CD4-positive, alpha-beta T cell treated with Interleukin-12 subunit alpha and Interleukin-12 subunit beta, for 1 hour (primary cell): ENCODE measurements at places on chromosomes 5 and 9.

- DNase-seq: peak; percentile 48
Observed at GRCh38 chr9:128103589-128103962, 24.0 kb downstream of the PTGES2 start.

GRCh38 chr9:115978659-115979096 is 174.9 kb upstream of the PAPPA start:
- no peak for DNase-seq

- no peak for DNase-seq
Observed at GRCh38 chr5:93621327-93621798, 38.3 kb downstream of the NR2F1 start.

GRCh38 chr5:59236448-59236847 is 653.6 kb downstream of the RAB3C start:
- no peak for DNase-seq

GRCh38 chr9:21761309-21761901 is 41.0 kb upstream of the MTAP start:
- no peak for DNase-seq

DNA sequence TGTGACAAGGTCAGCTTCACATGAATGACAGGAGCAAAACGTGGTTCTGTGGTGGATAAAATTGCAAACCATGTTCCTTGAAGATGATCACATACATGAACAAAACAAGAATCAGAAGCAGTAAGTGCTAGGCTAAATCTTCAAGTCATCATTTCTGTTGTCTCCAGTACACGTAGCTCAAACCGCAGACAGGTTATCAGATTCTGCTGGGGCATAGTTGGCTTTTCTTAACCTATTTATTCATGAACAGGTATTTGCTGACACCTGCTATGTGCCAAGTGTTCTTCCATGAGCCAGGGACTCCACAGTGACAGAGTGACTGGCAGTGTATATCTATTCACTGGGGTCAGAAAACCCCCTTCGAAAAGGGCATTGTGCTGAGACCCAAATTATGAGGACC is 20.8 kb downstream of the MFAP3 start:
- no peak for DNase-seq

DNA sequence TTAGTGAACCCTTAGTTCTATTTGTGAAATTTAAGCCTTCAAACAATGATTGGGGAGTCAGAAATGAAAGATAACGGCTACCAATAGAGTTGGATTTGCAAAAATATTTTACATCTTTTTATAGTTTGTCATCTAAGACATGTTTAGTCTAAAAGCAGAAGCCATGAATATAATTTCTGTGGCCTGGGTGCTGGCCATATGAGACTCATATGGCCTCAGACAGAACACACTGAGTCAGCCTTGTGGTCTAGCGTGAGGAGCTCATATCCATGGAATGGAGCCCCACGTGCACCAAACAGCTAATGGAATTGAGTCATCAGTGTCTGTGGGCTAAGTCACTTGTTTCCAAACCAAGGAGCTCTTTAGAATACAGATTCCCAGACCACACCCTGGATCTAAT is 240.7 kb upstream of the NREP start:
- no peak for DNase-seq

DNA sequence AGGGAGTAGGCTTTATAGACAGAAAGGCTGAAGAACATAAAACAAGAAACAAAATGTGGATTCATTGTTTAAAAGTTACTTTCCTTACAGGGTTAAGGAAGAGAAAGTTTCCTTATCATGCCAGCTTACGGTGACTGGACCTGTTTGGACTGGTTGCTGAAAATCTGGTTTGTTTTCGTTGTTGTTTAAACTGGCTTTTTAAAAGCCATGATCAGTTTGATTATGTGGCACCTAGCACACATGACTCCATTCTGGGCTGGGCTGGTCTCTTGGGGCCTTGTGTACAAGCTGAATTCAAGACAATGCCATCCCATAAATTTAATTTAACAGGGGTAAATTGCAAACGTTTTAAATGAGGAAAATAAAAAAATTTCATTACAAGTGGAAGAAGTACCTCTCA is 18.4 kb upstream of the ZNF474 start:
- no peak for DNase-seq

DNA sequence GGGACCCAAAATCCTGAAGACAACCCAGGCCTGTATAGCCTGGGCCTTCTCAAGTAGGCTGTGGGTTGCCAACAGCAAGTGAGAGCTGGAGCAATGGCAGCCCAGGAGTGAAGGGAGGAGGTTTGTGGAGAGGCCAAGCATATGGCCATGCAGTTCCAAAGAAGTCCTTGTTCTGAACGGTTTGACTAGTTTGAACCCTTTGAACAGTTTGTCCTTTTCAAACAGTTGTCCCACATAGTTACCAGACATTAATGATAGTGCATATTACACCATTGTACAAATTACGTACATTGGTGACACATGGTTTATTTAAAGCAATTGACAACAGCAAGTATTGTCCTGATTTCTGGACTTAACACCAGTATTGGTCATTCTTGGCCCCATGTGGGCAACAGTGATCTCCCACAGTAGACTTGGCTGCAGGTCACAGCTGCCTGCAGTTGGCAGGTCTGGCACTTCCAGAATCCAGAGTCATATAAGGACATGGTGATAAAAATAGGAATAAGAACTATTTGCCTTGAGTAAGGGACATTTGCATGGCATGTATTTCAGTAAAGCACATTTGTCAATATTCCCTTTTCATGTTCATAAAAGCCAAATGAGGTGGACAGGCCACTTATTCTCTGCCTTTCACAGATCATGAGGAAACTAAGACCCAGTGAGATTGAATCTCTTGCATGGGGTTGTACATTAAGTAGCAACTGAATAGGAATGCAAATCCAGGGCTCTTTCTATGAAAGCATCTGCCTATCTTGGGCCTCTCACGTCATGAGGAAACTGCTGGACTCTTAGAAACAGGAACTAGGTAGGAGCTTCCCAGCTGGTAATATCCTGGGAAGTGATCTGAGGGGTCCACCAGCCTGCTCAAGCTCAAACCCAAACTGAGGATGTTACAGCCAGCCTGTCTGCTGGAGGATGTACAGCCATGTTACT is 30.3 kb downstream of the SLC25A48 start:
- no peak for DNase-seq

DNA sequence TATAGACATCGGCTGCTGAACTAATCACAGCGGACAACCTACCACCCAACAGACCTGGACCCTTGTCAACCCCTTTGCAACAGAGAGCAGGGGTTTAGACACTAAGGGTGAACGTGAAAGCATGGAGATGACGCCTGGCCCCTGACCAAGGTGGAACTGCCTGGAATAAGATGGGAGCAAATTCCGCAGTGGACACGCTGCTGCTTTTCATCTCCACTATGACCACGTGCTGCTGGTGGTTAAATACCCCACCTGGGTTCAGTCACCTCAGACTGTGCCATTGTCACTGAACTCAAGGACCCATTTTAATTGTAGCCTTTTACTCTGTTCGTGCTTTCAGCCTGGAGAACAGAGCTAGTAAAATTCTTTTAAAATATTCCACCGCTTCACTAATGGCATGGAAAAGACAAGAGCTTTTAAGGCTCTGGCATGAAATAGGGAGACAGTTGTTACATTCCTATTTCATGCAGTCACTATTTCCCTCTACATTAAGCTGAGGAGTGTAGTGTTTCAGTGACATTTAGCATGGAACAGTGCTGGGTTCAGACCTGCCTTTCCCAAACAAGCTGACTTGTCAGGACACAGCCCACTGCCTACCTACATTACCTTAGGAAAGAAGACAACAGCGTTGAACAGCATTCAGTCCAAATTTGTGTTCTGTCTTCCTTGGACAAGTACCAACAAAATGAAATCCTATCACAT is 96.8 kb downstream of the ANKRD18B start:
- DNase-seq: no peak

- DNase-seq: no peak
Observed at GRCh38 chr5:9401786-9402472, 143.9 kb downstream of the SEMA5A start.

DNA sequence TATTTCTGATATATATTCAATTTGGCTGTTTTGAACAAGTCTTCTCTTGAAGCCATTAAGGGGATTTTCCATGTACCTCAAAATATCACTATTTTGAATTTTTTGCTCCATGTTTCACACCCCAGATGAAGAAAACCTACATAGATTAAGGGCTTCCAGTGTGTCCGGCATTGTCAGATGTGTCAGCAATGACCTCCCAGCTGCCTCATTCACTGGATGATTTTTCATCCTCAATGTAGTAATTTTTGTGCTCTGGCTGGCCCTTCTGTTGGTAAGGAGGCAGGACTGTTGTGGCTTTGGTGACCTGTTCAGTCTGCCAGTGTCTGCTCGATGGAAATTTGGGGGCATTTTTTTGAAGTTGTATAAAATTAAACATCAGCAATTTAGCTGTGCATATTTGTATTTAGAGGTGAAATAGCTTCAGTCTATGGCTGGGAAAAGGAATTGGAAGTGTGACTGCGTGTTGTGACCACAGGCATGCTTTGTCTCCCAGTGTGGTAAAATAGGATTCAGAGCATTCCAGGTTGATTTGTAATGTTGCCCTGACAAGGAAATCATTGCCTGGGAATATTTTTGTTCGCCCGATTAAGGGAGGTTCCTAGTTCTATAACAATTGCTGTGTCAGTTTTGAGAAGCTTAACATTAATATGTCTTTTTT is 312.4 kb downstream of the ARHGEF28 start:
- DNase-seq: no peak

DNA sequence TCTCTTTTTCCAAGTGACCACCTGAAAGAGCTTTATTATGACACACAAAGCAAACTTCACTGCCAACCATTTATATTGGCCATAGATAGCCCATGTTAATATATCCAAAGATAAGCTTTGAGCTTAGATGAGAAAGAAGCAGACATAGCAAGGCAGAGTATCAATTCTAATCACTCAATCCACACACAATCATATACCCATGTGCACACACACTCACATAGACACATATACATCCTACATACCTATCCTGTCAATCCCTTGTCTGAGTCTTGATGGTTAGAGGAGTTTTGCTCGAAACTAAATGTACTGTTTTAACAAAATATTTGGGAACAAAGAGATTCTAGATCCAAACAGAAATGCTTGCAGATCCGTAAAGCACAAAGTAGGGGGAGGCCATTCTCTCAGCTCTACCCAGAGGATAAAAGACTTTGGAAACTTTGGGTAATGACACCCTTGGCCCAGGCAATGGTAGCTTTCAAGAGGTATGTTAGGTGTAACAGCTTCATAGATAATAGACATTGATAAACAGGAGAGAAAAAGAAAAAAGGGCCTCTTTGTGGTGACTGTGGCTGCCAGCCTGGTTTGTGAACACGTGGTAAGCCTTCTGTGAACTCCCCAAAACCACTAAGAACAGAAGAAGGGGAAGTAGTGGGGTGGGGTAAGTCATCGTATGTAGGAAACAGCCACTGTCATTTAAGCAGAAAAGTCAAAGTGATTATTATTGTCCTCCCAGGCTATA is 121.6 kb downstream of the TLR4 start:
- DNase-seq: peak; percentile 55

GRCh38 chr5:41695920-41696582 is 174.2 kb downstream of the OXCT1 start:
- no peak for DNase-seq

- no peak for DNase-seq
Observed at GRCh38 chr9:92988215-92988768, 41.0 kb downstream of the FGD3 start.

DNA sequence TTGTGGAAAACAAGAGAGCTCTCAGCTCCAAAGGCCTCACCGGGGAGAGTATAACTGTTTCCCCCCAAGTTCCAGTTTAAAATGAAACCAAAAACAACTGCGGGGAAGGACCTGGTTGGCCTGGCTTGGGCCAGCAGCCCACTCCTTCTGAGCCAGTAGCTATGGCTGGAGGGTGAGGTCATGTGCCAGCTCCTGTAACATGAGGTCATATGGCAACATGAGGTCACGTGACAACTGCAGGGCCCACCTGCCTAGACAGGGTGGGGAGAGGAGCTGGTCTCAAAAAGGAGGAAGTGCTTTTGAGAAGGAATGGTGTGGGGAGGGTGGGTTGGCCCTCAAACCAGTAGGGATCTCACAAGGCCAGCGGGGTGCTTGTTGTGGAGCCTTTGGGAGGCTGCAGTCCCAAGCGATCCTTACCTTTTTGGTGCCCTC is 29.3 kb upstream of the CRB2 start:
- no peak for DNase-seq

- DNase-seq: peak; percentile 49
Observed at GRCh38 chr5:116947691-116948528, 373.3 kb upstream of the SEMA6A start.

DNA sequence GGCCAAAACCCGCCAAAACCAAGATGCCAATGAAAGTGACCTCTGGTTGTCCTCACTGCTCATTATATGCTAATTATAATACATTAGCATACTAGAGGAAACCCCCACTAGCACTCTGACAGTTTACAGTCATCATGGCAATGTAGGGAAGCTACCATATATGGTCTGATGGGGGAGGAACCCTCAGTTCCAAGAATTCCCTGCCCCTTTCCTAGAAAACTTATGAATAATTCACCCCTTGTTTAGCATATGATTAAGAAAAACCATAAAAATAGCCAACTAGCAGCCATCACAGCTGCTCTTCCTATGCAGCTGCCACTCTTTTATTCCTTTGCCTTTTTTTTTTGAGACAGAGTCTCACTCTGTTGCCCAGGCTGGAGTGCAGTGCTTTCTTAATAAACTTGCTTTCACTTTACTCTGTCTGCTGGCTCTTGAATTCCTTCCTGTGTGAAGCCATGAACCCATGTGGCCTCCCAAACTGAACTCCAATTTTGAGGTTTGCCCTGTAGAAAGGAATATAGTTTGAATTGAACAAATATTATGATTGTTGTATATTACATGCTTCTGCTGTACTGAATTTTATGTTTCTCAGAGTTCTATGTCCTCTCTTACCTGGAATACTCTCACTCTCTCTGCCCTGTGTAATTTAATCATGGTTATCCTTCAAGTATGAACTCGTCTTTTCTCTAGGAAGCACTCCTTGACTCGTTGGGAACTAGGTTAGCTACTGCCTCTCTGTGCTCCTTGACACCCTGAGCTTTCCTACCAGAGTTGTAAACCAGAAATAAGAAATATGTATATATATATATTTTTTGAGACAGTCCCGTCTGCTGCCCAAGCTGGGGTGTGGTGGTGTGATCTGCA is 59.8 kb downstream of the KIAA1958 start:
- no peak for DNase-seq

- no peak for DNase-seq
Observed at GRCh38 chr9:84900421-84900820, 230.9 kb downstream of the NTRK2 start.

DNA sequence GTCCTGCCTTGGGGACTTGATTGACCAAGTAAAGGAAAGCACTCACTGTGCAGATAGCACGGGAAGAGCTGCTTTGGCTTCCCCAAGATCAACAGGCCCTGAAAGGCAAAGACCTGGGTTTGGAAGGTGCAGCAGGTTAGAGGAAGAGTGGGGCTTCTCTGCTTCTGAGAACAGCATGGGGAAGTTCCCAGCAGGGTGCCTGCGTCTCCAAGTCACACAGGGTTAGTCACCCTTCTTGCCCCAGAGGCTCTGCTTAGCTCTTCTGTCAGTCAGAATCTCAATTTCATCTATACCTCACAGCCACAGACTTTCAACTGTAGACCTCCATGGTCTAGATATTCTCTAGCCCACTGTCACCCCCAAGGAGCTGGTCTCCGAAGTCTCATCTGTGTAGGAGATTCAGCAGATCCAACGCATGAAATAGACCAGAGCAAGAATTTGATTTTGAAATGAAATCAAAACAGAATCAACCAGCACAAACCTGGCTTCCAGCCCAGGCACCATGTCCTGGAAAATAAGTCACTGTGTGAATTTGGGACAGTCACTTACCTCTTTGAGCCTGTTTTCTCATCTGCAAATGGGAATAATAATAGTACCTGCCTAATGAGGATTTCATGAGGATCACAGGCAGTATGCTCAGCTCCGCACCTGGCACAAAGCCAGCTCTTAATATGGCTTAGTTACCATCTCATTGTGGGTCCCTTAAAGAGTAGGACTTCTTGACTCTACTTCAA is 64.0 kb downstream of the SFXN1 start:
- DNase-seq: no peak

- no peak for DNase-seq
Observed at GRCh38 chr9:135448663-135449100, 30.9 kb upstream of the PPP1R26 start.
